Vein endothelial cell (primary cell): ENCODE measurements at places on chromosomes 3 and 15. TPM values are rescaled to one million over a fixed set of nuclear protein-coding genes. Genes with fewer than 3 reads are reported as not detected.

CHRNA3 gene
- not detected in 2 replicates for total RNA-seq

GMPPB gene
- total RNA-seq: 33.6 and 40.0 TPM in 2 replicates

EPHB1 gene
- 3.3 and 3.6 TPM in 2 replicates for total RNA-seq

CPA3 gene
- 0.48 and 0.98 TPM in 2 replicates for total RNA-seq

PTPRG gene
- total RNA-seq: 45.4 and 47.4 TPM in 2 replicates

RBP2 gene
- total RNA-seq: not detected in 2 replicates

NOX5 gene
- total RNA-seq: 0.33 TPM in 1 of 2 replicates, not detected in the other

GOLGA8J gene
- total RNA-seq: not detected in 2 replicates

IMPG2 gene
- 0.67 and 0.98 TPM in 2 replicates for total RNA-seq

ATP8B4 gene
- total RNA-seq: 0.29 and 0.33 TPM in 2 replicates

MYLK gene
- 22.5 and 45.9 TPM in 2 replicates for total RNA-seq

PARL gene
- 27.1 and 27.7 TPM in 2 replicates for total RNA-seq

STRC gene
- total RNA-seq: not detected in 2 replicates

ANKDD1A gene
- 2.5 and 2.6 TPM in 2 replicates for total RNA-seq

SLC28A2 gene
- not detected in 2 replicates for total RNA-seq

FOXB1 gene
- total RNA-seq: not detected in 2 replicates

TGM5 gene
- total RNA-seq: not detected in 2 replicates

PPCDC gene
- 9.5 and 12.7 TPM in 2 replicates for total RNA-seq

KCNAB1 gene
- total RNA-seq: 0.19 and 0.33 TPM in 2 replicates

ACKR2 gene
- not detected in 2 replicates for total RNA-seq

TRPM1 gene
- total RNA-seq: 0.38 and 1.3 TPM in 2 replicates

PRR20G gene
- not detected in 2 replicates for total RNA-seq

TP63 gene
- not detected in 2 replicates for total RNA-seq

FBXO40 gene
- not detected in 2 replicates for total RNA-seq

ECE2 gene
- total RNA-seq: not detected in 2 replicates

TMEM62 gene
- total RNA-seq: 16.4 and 18.0 TPM in 2 replicates

BCHE gene
- 3.8 and 11.1 TPM in 2 replicates for total RNA-seq

CLASP2 gene
- total RNA-seq: 41.8 and 54.6 TPM in 2 replicates

PCOLCE2 gene
- 0.19 TPM in 1 of 2 replicates, not detected in the other for total RNA-seq

MRPL3 gene
- 73.2 and 99.4 TPM in 2 replicates for total RNA-seq

P2RY13 gene
- not detected in 2 replicates for total RNA-seq

CPLX3 gene
- not detected in 2 replicates for total RNA-seq

GYG1 gene
- total RNA-seq: 36.2 and 40.8 TPM in 2 replicates

FAM227B gene
- total RNA-seq: 3.8 and 3.9 TPM in 2 replicates

KNSTRN gene
- total RNA-seq: 29.1 and 48.4 TPM in 2 replicates

CYP19A1 gene
- not detected in 2 replicates for total RNA-seq

SLC12A1 gene
- not detected in 2 replicates for total RNA-seq

AMOTL2 gene
- 141 and 175 TPM in 2 replicates for total RNA-seq

RLBP1 gene
- not detected in 2 replicates for total RNA-seq

CCR1 gene
- total RNA-seq: not detected in 2 replicates

AHSG gene
- total RNA-seq: not detected in 2 replicates

NUTM1 gene
- total RNA-seq: not detected in 2 replicates

GRAMD1C gene
- 26.8 and 43.2 TPM in 2 replicates for total RNA-seq

NANOGP8 gene
- total RNA-seq: 0.38 TPM in 1 of 2 replicates, not detected in the other

GOLGA8S gene
- total RNA-seq: not detected in 2 replicates

PPM1L gene
- 3.3 and 4.7 TPM in 2 replicates for total RNA-seq

CPNE9 gene
- not detected in 2 replicates for total RNA-seq

EPHA3 gene
- under 0.01 TPM in 1 of 2 replicates, not detected in the other for total RNA-seq

DUOXA2 gene
- total RNA-seq: not detected in 2 replicates

COLQ gene
- 0.29 and 0.98 TPM in 2 replicates for total RNA-seq

SPINK8 gene
- not detected in 2 replicates for total RNA-seq

SAMD7 gene
- not detected in 2 replicates for total RNA-seq
